ENCODE measurements at places on chromosomes 4 and X.
A peak's percentile ranks its signal among the peaks of the same experiment; 100 is the strongest.

- no peak for DNase-seq
These were observed 187.9 kb upstream of the IL15 start for GRCh38 chr4:141448490-141448889.

DNA sequence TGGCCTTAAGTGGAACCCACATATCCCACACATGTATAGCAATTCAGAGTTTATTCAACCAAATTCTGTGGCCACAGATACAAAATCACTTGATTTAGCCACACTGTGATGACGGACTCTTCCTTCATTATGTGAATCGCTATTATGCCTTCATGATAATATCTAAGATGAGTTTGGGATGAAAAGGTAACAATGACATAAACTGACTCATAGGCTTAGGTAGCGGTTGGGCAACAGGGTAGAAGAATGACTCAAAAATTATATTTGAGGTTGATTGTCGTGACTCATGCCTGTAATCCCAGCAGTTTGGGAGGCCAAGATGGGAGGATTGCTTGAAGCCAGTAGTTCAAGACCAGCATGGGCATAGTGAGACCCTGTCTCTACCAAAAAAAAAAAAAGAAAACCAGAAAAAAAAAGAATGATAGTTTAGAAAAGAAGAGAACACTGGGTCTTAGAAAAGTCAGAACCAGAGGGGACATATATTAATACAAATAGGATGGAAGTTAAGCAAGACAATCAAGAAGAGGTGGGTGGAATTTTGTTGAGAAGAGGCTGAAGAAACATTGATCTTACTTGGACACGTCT is 70.4 kb upstream of the USP9X start:
- DNase-seq, result no peak

- DNase-seq, result no peak
These were observed 262.8 kb downstream of the PRDM5 start for GRCh38 chr4:120659616-120660170.

GRCh38 chr4:185734214-185734613 is 77.8 kb downstream of the SORBS2 start:
- peak; percentile 63 for DNase-seq

DNA sequence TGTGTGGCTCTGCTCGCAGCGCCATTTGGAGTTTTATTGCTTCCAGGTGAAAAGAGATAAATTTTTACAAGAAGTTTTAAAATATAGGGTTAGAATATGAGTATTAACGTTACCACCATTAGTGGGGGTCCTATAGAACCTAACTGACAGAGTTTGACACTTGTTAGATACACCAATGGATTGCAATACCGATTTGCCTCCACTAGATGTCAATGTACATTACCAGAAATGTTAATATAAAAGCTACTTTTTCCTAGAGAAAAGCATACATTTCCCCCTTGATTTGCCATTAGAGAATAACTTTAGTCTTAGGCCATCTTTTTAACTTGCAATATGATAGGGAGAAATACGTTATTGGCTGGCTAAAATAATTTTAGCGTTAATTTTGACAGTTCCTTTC is 108.4 kb downstream of the LINC00632 start:
- DNase-seq, result peak; percentile 1

DNA sequence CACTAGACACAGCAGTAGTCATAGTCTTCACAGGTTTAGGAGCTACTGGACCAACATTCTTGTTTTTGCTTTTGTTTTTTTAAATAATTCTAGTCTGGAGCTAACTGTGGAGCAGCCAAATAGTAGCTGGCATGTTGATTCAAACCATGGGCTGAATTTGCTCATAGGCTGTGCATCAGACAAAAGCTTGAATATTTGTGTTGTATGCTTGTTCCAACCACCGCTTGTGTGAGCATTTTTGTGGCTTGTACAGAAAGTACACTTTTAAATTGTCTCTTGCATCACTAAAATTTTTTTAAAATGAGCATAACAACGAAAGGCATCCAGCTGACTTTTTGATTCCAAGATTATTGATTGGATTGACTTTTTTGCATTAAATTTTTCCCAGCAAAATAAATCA is 39.6 kb downstream of the CCNI start:
- no peak for DNase-seq

GRCh38 chr4:89657931-89658700 is 178.8 kb downstream of the SNCA start:
- no peak for DNase-seq

- no peak for DNase-seq
These were observed 60.1 kb downstream of the CCSER1 start for GRCh38 chr4:90187148-90187884.

GRCh38 chr4:110460074-110460746 is 15.7 kb upstream of the ENPEP start:
- no peak for DNase-seq

GRCh38 chrX:33336783-33337182 is 125.4 kb upstream of the DMD start:
- DNase-seq, result no peak

DNA sequence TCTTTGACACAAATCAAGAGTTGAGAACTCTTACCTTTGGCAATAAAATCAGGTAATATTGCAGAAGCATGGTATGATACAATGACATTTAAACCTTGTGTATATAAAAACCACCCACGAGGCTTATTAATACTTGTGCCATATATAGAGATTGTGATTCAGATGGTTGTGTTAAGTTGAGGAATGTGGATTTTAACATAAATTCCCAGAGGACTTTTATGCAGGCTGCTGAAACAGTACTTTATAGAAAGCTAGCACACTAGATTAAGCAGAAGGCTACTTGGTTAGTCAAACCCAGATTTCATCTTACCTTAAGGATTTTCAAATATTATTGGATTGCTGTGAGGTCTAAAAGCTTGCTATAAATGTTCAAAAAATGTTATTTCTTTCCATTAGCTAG is 325.7 kb upstream of the PCDH10 start:
- DNase-seq, result no peak

DNA sequence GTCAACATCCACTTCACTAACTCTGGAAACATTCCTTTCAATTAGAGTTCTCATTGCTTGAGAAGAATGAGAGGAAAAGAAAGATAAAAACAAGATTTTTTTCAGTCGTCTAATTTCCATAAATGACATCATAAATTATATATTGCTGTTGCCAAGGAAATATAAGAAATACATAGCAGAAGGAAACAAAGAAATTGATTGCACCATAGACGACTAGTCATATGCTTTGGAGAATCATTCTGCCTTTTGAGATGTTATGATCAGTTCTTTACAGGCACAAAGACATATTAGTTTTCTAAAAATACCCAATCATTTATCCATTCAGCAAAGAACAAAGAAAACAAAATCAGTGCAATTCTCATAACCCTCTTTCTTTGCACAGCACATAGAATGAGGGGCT is 672 bp upstream of the C1QTNF7 start:
- DNase-seq, result no peak

DNA sequence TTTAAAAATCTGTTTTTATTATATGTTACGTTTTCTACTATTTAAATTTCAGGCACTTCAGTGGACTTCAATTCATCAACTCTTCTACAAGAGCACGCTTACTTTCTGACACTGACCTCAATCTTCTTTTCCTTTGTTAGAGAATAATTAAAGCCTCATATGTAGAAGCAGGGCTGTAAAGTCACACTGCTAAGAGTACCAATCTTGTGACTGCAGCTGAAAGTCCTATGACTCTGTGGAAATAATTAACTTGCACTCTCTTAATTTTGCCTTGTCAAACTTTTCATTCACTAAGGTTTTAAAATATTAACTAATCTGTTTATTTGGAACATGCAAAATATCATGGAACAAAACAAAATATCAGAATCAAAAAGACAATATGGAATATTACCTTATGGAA is 498.1 kb downstream of the PCDH10 start:
- no peak for DNase-seq

DNA sequence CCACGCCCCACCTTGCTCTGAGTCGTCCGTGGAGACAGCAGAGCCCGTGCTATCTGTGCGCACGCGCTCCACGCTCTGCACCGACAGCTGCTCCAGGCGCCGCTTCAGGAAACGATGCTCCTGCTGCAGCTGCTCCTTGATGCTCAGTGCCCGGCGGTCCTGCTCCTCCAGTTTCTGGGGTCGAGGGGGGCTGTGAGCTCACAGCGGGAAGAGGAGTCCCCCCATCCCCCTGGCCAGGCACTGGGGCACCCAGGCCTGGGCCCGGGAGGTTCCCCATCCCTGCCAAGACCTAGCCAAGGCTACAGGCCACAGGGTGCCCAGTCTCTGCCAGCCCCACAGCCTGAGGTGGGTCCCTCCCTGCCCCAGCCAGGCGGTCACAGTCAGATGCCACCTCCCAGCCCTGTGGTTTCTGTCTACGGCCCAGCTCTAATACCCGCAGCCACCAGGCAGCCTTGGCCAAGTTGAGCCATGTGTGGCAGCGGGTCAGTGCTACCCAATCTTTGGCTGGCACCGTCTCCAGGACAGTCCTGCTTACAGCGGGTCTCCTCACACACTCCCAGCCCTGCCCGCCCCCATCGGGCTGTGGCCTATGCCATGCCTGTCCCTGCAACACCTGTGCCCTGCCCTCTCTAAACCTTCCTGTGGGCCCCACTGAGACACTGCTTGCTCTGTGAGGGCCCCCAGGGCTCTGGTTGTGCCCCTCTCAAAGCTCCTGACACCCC is 9.3 kb upstream of the HAUS3 start:
- DNase-seq, result peak; percentile 6

- DNase-seq, result no peak
These were observed 98.0 kb upstream of the DKK2 start for GRCh38 chr4:107133965-107134653.

Measured in GM20000 (cell line).